GDM1 (cell line): ENCODE measurements at places on chromosomes 7 and 10.

DNA sequence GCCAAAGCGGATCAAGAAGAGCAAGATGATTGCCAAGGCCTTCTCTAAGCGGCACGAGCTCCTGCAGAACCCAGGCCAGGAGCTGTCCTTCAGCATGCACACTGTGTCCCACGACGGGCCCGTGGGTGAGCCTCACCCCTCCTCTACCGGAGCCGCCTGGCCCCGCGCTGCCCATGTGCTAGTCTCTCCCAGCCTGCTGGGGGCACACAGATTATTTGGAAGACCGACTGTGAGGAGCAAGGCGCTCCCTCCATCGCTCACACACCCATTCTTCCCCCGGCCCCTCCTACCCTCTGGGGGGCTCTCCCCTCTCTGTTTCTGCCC lies 13.9 kb upstream of the AHCYL2 start:
- DNase-seq = no peak

DNA sequence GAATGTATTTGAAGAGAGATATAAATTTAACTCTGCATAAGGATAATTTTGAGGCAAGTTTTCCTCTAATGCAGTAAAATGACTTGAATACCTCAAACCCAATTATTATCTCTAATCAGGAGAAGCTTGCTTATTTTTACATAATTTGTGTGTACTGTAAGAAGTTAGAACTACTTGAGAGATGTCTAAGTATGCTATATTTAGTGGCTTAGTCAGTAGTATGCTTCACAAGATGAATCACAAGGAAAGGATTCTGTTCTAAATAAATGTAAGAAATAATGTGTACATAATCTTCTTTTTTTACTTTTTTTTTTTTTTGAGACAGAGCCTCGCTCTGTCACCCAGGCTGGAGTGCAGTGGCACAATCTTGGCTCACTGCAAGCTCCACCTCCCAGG lies 13.7 kb downstream of the PHTF2 start:
- DNase-seq = no peak

DNA sequence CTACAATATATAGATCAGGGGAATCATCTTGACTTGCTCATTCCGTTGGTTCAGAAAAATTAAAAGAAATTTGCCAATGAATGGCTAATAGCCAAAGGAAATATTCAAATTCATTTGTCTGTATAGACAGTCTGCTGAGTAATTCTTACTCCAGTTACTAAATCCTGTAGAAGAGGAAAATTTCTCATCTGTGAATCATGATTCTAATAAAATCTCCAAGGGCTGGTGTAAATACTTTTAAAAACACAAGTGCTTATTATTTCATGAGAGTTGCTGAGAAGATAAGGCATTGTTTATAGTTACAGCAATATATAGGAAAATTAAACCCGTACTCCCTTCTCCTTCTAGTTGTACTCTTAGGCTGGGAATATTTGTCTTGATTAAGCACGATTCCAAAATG lies 53.0 kb downstream of the WNT2 start:
- DNase-seq = no peak

DNA sequence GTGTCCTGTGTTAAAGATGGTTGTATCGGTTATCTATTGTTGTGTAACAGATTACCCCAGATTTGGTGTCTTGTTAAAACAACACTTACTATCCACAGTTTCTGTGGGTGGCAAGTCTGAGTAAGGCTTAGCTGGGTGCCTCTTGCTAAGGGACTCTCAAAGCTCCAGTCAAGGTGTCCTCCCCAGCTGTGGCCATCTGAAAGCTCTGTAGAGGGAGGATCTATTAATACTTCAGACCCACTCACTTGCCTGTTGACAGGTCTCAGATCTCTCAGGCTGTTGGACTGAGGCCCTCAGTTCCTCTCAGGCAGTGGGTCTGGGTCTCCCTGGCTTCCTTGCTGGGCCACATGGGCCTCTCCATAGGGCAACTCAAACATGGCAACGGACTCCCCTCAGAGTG lies 19.6 kb downstream of the ARID5B start:
- no peak for DNase-seq

DNA sequence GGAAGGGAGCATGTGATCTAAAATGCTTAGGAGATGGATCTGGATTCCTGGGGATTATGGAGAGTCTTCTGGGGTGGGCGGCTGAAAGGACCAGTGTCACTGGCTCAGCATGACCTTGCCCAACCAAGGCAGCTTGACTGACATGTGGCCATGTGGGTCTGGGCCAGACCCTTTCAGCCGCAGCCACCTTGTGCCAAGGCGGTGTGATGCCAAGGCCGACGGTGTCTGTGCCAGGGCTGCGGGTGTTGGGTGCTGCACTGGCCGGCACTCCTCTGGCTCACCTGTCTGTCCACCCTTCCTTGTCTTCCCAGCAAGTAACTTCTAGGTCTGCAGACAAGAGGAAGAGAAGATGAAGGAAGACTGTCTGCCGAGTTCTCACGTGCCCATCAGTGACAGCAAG lies 8.8 kb downstream of the DEPP1 start:
- DNase-seq = no peak

- no peak for DNase-seq
Observed at GRCh38 chr10:126638542-126638941, 32.0 kb downstream of the C10orf90 start.

DNA sequence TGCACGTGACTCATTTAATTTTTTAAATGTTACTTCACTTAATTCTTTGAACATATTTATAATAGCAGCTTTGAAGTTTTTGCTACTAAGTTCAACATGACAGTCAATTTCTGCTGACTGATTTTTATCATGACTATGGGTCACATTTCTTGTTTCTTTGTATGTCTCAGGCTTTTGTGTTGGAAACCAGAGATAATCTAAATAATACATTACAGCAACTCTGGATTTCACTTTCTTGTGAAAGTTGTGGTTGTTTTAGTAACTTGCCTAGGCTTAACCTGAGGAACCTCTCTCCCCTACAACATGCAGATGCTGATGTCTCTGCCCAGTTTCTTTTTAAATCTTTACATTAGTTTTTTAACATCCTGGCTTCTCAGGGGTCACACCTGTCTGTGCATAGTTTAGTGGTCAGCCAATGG lies 180.8 kb downstream of the CCDC71L start:
- DNase-seq = no peak

DNA sequence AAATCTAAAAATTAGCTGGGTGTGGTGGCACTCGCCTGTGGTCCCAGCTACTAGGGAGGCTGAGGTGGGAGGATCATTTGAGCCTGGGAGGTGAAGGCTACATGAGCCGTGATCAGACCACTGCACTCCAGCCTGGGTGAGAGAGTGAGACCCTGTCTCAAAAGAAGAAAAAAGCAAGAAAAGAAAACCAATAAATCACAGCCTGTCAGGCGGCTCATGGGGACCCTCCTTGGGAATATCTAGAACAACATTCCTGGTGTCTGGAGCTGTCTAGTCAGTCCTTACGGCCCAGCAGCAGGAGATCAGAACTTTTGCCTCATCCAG lies 130.6 kb upstream of the TNRC18 start:
- DNase-seq = no peak

GRCh38 chr7:26307226-26307625 lies 15.6 kb downstream of the SNX10 start:
- DNase-seq = no peak

GRCh38 chr7:44486693-44487092 lies 3.8 kb downstream of the NUDCD3 start:
- no peak for DNase-seq

DNA sequence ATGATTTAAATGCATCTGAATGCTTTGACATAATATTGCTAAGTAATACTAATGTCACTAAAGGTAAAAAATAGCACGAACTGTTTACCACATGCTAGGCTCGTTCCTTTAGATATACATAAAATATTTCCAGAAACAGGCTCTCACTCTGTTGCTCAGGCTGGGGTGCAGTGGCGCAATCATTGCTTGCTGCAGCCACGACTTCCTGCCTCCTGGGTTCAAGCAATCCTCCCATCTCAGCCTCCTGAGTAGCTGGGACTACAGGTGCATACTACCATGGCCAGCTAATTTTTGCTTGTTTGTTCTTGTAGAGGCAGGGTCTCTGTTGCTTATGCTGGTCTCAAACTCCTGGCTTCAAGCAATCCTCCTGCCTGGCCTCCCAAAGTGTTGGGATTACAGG lies 183.3 kb downstream of the SGMS1 start:
- DNase-seq = no peak

GRCh38 chr10:47025253-47025539 lies 114.0 kb downstream of the PTPN20 start:
- DNase-seq = no peak

- no peak for DNase-seq
Observed at GRCh38 chr10:121133901-121134300, 282.7 kb downstream of the WDR11 start.

DNA sequence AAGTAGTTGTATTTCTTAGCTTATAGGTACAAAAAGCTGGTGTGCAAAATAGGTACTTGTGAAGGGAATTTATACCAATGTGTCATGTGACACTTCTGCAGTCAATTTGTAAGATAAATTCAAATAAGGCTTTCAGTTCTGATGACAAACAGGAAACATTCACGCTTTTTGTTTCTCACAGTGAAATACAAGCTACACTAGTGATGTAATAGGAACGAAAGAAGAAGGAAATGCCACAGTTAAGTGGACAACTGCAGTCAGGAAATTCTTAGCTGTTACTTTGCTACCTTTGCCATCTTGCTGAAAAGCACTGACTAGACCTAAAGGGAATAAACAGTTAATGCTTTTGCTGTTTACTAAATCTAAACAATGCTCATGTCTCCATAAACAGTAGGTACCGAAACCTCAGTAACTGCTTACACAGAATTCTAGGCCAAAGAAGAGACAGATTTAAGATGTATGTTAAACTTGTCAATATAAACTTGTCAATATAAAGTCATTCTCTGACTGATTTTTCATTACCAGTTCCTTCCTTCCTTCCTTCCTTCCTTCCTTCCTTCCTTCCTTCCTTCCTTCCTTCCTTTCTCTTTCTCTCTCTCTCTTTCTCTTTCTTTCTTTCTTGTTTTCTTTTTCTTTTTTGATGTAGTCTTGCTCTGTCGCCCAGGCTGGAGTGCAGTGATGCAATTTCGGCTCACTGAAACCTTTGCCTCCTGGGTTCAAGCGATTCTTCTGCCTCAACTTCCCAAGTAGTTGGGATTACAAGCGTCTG lies 10.1 kb downstream of the OTUD1 start:
- DNase-seq = no peak

- no peak for DNase-seq
Observed at GRCh38 chr10:21953585-21954057, 49.9 kb downstream of the DNAJC1 start.
